Muscle of arm (tissue), 14 donors: ENCODE measurements at places on chromosomes 3 and 15.

- no peak for DNase-seq
Observed at GRCh38 chr3:124791639-124792151, 61.4 kb downstream of the UMPS start.

DNA sequence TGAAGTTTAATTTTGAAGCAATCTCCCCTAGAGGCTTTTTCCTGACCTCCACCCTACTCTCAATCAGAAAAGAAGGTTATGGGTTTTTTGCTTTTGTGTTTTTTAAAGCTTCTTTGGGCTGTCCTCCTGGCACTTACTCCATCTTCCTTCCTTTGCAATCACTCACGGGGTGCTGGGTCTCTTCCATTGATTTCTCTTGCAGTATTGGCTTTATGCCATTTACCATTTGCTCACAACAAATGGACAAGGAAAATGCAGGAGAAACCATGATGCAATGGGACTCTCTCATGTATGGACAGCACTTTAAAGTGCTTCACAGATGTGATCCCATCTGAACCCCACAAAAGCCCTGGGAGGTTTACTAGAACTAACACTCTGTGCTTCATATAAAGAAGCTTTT is 57.5 kb downstream of the SST start:
- DNase-seq = peak; percentile 10

DNA sequence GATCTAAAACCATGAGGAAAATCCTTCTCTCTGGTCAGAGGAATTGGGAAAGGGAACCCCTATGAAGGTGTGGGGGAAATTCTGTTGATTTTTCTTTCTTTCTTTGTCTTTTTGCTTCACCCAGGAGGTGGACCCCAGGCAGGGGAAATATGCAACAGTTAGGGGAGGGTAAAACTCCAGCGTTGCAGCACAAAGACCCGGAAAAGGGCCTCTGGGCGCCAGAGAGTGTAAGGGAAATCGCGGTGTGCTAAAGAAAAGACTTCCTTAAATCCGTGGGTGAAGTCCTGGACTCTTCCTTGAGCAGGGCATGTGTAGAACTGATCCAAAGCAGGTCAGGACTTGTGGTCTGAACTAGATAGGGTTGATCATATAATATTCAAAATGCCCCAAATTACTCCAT is 11.1 kb upstream of the TBC1D21 start:
- DNase-seq = no peak

GRCh38 chr15:93088200-93088980 is 621 bp downstream of the RGMA start:
- DNase-seq = no peak

- peak; percentile 51 for DNase-seq
Observed at GRCh38 chr15:82530606-82531379, 9.5 kb downstream of the RPS17 start.

GRCh38 chr3:16508243-16508578 is 5.3 kb downstream of the RFTN1 start:
- no peak for DNase-seq

DNA sequence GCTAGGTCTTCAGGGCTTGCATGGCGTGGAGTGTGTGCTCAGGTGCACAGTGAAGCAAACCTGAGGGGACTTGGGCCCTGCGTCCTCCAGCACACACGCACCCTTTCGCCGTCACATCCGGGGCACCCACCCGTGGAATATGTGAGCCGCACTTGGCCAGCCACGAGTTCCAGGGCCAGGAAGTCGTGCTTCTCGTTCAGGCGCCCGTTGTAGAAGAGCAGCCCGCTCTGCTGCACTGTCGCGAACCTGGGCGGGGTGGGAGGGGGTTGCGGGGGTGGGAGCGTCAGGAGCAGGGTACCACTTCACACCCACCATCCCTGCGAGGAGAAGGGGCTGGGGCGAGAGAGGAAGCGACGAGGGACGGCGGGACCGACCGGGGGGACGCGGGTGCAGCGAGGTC is 7.1 kb downstream of the CELSR3 start:
- no peak for DNase-seq

- DNase-seq = no peak
Observed at GRCh38 chr3:23263796-23264195, 60.7 kb downstream of the UBE2E2 start.
